CD4-positive, alpha-beta T cell treated with Interleukin-21 for 1 hour (primary cell): ENCODE measurements at places on chromosomes 12 and 14.

- DNase-seq, result no peak
Observed at GRCh38 chr12:57718641-57719528, 19.7 kb downstream of the AGAP2 start.

DNA sequence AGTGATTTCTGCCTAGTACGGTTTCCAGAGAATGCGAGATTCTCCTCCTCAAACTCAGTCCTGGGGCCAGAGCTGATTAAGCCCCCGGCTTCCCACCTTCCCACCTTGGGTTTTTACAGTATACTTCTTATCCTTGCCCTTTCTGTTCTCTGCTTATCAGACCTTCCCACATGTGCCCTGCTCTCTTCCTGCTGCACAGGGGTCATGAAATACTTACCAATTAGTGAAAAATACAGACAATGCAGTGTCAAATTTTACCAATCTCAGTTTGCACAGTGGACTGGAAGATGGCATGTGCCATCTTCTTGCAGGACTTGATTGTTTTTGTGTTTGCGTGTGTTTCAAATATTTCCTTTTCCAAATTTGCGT is 14.7 kb downstream of the SUSD6 start:
- DNase-seq, result no peak

- no peak for DNase-seq
Observed at GRCh38 chr14:25943329-25943728, 654.5 kb downstream of the NOVA1 start.

DNA sequence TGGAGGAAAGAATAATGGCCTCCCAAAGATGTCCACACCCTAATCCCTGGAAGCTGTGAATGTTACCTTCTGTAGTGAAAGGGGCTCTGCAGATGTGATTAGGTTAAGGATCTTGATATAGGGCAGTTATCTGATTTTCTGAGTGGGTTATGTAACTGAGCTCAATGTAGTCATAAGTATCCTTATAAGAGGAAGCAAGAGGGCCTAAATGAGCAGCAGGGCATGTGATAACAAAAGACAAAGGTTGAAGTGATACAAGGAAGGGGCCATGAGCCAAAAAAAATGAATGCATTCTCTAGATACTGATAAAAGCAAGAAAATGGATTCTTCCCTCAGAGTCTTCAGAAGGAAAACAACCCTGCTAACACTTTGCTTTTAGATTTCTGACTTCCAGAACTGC is 78.8 kb downstream of the OSBPL8 start:
- DNase-seq, result no peak

DNA sequence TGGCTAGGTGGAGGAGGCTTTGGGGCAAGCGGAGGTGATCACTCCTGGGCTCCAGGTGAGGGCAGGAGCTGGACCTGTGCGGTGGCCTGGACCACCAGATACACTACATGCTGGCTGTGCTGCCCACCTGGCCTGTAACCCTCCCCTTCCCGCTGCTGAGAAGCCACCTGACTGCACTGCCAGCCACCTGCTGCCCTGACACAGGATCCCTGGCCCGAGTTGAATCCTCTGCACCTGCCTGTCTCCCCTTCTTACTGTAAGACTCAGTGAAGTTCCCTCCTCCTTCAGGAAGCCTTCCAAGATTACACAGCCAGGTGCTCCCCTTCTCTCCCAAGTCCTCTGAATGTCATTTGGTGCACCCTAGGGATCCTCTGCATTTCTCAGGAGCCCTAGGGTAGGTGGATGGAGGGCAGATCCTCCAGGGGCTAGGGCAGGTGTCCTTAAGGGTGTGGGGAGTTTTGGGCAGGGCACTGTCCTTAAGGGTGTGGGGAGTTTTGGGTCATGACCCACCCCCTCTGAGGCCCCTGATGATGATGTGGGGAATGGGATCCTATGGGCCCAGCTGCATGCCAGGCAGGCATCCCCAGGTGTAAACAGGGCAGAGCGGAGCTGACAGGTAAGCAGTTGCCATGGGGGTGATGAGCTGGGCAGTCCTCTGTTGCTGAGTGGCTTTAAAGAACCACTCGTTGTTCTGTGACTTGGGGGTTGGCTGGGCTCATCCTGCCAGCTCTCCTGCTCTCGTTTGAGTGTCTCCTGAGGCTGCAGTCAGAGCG is 6.7 kb upstream of the MTA1 start:
- DNase-seq, result no peak

DNA sequence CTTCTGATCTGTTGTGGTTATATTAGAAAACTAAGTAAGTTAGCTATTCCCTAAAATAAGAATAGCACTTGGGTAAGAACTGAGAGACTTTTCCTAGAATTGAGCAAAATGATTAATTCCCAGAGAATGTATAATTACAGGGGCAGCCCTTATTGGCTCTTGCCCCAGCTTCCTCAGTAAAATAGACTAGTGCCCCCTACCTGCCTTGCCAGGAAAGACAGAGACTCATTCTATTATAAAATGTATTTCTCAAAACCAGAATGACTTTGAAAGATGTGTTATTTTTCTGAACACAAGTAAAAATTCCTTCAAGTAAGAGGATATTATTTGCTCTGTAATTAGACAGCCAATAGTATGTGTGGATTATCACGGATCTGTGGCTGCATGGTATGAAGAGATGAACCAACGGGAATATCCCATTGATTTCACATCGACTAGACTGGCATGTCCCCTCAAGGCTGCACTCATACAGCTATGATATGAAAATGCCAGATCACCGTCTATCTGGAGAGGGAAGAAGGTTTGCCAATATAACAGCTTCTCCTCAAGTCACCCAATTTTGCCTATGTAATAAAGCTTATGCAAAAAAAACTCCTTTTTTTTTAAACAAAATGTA is 7.4 kb upstream of the GLRX5 start:
- DNase-seq, result peak; percentile 66

GRCh38 chr12:6018265-6018664 is 73.2 kb upstream of the ANO2 start:
- no peak for DNase-seq

DNA sequence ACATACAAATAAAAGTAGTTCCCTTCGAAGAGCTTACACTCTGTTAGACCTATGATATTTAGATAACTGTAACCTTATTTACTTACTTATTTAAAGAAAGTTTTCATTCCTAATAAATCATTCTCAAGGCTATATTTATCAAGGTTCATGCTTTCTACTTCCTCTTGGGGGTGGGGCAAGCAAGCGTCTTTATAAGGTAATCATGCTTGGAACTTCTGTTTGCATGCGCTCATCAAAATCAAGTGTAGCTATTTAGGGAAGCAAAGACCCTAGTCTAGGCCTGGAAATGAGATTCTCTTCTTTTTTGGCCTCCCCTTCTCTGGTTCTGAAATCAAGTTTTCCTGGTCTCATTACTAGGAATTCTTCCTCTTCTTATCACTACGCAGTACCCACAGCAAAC is 766 bp downstream of the RERG start:
- DNase-seq, result no peak
